ENCODE measurements at places on chromosomes 3 and 15.
A peak's percentile ranks its signal among the peaks of the same experiment; 100 is the strongest.

DNA sequence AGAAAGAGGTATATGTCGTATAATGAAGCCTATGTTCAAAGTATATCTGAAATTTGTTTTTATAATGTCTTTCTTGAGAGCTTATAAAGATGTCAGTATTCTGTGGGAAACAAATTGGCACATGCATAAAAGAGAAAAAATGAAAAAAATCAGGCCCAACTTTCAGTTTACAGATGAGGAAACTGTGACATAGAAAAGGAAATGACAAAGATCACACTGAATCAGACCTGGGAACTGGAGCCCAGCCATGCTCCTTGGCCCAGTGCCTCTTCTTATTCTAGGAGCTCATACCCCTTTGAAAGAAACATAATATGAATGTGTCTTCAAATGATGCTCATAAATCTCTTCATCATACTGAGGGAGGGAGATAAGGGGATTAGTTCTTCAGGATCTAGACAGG is 48.4 kb downstream of the TMEM44 start:
- no peak for DNase-seq

GRCh38 chr3:73552700-73553099 is 72.0 kb downstream of the PDZRN3 start:
- no peak for DNase-seq

GRCh38 chr15:88902221-88902835 is 7.0 kb upstream of the HAPLN3 start:
- DNase-seq: no peak

GRCh38 chr3:14346642-14347041 is 55.8 kb upstream of the SLC6A6 start:
- no peak for DNase-seq

- no peak for DNase-seq
These were observed 145.9 kb upstream of the TBL1XR1 start for GRCh38 chr3:177343122-177343625.

DNA sequence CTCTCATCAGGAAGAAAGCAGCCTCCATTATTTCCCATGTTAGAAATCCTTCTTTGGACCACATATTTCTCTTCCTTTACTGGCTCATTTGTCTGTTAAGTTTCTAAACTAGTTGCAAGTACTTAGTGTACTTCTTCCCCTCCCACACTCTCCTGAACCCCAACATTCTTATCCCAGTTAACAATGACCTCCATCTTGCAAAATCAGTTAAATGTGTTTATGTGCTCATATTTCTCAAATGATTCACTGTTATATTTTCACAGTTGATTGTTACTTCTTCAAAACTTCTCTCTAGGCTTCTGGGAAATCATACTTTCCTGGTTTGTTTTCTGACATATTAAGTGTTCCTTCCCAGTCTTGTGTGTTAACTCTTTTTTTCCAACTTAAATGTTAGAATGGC is 856.9 kb downstream of the EPHA3 start:
- DNase-seq: no peak

- DNase-seq: no peak
These were observed 475.0 kb upstream of the PROK2 start for GRCh38 chr3:72259755-72260587.

GRCh38 chr3:115562636-115563267 is 60.6 kb upstream of the GAP43 start:
- DNase-seq: no peak

GRCh38 chr3:30682434-30683155 is 76.2 kb downstream of the TGFBR2 start:
- no peak for DNase-seq

- no peak for DNase-seq
These were observed 98.6 kb downstream of the RPL39L start for GRCh38 chr3:187040516-187041361.

GRCh38 chr15:27902680-27903385 is 196.3 kb downstream of the OCA2 start:
- DNase-seq: no peak

DNA sequence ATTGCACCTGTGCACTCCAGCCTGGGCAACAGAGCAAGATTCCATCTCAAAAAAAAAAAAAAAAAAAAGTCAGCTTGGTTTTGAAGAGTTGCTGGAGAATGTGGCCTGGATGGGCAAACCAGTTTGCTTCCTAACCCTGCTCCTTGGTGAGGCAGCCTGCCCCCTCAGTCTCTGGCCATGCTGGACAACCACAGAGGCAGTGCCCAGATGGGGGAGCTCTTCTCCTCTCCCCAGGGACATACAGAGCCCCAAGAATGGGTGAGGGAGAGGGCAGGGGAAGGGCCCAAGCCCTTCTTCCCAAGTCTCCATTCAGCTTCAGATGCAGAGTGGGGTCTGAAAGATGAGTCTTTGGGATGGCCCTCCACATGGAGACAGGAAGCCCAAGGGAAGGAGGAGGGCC is 27.9 kb downstream of the CD276 start:
- DNase-seq: no peak

DNA sequence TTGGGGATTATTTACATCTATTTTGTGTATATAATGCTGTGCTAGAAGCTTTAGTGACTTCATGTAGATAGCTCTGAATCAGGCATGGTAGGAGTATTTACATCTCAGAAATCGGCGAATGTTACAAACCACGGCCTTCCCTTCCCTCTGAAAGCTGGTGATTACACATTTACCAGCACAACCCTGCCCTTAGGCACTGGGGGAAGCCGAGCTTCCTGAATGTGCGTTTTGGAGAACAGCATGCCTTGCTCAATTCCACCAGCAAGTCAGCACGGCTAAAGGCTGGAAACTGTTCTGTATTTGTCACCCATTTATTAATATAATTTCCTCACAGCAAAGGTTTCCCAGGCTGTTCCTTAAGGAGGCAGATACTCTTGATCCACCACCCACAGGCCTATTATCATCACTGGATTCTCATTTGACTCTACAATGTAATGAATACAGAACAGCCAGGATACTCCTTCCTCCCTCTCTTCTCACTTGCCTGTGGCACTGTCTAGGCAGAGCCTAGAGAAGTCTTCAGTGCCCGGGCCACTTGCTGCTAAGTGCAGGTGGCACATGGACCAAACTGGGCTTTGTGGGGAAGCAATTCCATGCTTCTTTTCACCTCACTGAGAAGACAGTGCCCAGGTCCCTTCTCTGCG is 55.2 kb upstream of the CACNA2D3 start:
- no peak for DNase-seq

DNA sequence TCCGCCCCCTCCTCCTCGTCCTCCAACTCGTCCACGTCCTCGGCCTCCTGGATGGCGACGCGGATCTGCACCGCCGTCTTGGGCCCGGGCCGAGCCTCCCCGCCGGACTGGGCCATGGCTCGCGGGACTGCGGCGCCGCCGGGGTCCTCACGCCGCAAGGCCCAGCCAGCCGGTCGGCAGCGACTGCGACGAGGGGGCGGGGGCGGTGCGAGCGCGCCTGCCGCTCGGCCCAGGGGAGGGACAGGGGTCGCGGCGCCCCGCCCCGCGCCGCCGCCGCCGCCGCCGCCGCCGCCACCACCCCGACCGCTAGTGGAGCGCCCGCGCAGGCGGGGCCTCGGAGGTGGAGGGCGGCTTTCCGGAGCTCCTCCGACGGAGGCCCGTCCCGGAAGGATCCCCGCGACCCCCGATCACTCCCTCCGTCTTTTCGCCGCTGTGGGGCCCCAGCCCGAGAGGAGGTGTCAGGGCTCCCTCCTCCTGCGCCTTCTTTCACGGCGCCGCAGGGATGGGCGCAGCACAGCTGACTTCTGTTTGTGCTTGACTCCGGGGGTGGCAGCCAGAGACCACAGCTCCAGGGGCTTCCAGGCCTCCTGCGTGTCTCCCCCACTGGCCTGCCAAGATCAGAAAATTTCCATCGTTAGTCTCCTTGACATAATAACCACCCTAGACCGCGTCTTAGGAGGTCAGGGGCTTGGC is at the start of gene LARP6:
TSS of gene LARP6 (minus strand) at position 185 of the 693 bp plus-strand sequence. CDS start at position 116, 69 bp downstream.
- no peak for DNase-seq

DNA sequence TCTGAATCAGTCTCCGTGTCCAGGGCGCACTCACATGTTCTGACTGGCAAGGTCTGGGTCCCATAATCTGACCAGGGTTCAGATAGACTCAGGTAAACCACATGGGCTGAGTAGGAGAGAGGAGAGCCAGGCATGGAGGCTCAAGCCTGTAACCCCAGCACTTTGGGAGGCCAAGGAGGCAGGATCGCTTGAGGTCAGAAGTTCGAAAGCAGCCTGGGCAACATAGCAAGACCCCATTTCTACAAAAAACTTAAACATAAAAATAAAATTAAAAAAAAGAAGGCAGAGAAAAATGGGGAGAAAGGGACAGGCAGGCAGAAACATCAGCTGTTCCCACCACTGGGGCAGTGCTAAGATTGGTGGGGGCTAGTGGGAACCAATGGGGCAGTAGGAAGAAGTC is 5.4 kb downstream of the TMEM43 start:
- DNase-seq: no peak

DNA sequence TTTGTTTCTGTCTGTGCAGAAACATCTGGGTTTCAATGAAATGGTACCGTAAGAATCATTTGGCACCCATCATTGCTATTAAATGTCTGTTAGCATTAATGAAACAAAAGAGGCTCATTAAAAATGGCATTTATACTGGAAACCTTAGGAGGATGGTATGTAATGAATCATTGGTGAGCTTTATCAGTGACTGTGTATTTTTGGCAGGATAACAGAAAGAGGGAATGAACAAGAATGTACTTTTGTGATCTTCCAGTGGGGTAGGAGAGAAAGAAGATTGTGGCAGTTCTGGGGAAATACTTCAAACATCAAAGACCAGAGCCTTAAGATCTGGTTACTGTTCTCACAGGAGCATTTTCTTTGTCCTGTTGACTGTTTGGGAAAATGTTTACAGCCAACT is 4.7 kb upstream of the DCBLD2 start:
- DNase-seq: no peak

DNA sequence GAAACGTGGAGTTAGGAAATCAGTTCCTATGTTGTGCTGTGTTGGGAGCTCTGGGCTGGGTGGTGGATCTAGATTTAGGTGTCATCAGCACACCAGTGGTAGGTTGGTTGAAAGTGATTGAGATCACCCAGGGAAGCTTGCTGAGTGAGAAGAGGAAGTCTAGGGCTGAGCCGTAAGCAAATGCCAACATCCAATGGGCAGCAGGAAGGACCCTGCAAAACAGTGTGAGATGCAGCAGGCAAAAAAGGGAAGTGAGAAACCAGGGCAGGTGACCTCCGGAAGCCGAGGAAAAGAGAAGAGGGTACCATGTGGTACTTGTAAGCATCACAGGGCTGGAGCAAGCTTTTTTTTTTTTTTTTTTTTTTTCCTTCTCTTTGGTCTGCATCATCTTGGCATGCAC is 15.9 kb upstream of the COPG1 start:
- DNase-seq: no peak

DNA sequence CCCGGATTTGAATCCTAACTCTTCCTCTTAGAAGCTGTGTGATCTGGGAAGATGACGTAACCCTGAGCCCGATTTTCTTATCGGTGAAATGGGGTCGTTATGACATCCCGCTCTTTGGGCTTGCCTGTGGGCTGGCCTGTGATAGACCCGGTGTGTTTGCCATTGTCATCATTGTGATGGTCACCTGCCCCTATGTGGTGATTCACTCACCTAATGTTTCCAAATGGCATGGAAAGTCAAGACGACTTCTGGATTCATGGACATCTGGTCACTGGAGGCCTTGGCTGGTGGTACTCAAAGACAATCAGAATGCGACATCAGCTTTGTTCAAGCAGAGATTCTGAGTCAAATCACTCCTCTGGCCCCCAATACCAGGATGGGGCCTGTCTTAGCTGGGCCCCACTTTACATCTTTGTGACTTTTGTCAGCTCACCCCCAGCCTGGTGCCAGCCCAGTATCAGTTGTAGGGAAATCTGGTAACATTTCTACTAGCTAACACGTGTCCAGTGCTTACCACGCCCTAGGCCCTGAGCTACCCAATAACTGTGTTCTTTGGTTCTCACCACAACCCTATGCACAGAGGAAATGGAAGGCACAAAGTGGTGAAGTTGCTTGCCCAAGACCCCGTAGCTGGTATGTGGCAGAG is 2.8 kb downstream of the TMEM43 start:
- no peak for DNase-seq

GRCh38 chr15:89504166-89504565 is 7.8 kb upstream of the RHCG start:
- no peak for DNase-seq

DNA sequence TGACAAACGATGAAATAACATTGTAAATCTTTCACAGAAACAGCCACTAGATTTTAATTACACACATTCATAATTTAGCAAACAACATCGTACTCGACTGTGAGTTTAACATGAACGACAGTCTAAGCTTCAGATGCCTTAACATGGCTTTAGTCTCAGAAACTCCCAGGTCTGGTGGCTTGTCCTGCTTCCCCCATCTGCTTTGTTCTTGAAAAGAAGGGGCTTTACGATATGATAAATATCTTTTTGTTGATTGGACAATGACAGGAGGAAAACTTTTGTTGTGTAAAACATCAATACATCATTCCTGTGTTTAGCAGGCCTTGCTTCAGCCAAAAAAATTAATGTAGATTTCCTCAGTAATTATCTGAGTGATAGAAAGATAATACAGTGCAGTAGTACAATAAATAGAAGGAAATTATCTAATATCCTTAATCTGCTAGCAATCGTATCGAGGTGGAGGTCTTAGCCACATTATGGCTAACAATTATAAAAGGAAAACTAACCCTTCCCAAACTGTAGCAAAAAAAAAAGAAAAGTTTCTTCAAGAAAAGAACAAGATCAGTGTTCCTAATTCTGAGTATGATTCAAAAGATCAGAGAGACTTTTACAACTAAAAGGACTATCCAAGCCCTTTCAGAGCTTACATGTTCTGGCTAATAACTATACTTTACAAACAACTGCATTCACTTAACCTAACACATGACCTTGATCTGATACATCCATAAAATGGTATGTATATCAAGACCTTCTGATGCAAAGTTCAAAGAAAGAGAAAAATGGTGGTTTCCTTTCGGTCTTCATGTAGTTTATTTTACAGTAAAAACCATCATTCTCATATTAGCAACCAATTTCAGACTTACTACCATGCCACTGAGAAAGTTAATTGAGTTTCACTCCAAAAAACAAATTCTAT is 535.7 kb downstream of the FOXP1 start:
- no peak for DNase-seq

DNA sequence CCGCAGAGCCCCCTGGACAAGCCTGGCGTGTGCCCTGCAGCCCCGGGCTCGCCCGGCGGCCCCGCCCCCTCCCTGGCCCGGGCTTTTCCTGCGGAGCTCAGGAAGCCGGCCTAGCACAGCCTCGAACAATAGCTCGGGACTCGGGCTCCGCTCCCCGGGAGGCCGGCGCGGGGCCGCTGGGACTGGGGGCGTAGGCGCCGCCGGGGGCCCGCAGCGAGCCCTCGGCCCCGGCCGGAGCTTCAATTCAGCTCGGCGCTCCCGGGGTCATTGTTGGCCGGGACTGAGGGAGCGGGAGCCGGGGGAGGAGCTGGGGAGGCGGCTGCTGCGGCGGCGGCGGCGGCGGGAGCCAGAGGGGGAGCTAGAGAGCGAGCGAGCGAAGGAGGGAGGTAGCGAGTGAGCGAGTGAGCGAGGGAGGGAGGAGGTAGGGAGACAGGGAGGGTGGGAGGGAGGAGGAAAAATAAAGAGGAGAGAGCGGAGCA is 41.0 kb upstream of the ROPN1 start:
- DNase-seq: peak; percentile 29

- no peak for DNase-seq
These were observed 151.9 kb upstream of the UBE2E1 start for GRCh38 chr3:23653647-23654525.

GRCh38 chr15:100934166-100934565 is 15.0 kb downstream of the LRRK1 start:
- DNase-seq: no peak

Measured in activated T-helper 1 cell treated with Interleukin-2 at 50 U/mL for 16 hours (primary cell).